ENCODE measurements at places on chromosomes 12 and 14.

- no peak for DNase-seq
Measured at GRCh38 chr12:121034616-121035305, 4.3 kb downstream of the OASL start.

DNA sequence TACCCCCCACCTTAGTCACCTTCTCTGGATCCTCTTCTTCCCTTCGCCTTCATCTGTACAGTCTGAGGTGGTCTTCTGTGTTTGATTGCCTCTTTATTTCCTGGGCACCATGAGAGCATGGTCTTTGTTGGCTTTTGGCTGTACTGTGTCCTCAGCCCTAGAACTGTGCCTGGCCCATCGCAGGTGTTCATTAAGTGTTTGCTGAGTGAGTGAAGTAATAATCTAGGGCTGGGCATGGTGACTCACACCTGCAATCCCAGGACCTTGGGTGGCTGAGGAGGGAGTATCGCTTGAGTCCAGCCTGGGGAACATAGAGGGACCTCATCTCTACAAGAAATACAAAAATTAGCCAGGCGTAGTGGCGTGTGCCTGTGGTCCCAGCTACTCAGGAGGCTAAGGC is 13.9 kb downstream of the ALDH2 start:
- DNase-seq = no peak

- DNase-seq = no peak
Measured at GRCh38 chr14:84783511-84783910, 746.4 kb upstream of the FLRT2 start.

- no peak for DNase-seq
Measured at GRCh38 chr14:53608369-53608768, 348.3 kb downstream of the BMP4 start.

DNA sequence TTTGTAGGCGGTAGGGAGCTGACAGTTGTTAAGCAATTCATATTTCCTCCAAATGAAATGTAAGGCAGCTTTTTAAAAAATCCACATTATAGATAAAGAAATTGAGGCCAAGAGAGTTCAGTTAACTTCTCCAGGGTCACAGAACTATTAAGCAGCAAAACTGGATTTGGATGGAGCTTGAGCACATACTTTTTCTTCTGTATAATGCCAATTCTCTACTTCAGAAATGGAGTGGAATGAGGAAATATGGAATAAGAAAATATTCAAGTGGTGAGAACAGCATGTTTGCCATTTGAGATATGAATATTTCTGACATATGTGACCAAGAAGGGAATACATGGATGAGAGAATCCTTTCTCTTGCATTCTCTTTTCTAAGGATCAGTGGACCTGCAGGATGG is 233.1 kb downstream of the FOXG1 start:
- DNase-seq = no peak

DNA sequence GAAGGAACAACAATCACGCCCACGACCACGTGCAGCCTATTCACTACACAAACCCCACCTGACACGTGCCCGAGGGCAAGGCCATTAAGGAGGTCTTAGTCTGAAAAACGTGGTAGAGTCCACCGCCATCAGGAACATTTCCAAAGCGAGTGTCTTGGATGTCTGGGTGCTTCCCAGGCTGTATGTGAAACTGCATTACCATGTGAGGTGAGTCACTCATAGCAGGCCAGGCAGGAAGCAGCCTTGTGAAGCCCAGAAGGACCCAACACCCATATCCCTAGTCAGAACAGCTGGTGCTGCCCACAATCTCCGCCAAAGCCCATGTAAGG is 3.3 kb upstream of the KRT79 start:
- no peak for DNase-seq

- DNase-seq = no peak
Measured at GRCh38 chr12:77161944-77162343, 96.6 kb upstream of the E2F7 start.
